ENCODE measurements at places on chromosomes 13 and 19.

GRCh38 chr13:110525328-110526319, 35.9 kb downstream of the RAB20 start:
- peak; percentile 43 for DNase-seq

- DNase-seq, result peak; percentile 66
Observed at GRCh38 chr19:1279782-1280341, 4.5 kb downstream of the FAM174C start.

DNA sequence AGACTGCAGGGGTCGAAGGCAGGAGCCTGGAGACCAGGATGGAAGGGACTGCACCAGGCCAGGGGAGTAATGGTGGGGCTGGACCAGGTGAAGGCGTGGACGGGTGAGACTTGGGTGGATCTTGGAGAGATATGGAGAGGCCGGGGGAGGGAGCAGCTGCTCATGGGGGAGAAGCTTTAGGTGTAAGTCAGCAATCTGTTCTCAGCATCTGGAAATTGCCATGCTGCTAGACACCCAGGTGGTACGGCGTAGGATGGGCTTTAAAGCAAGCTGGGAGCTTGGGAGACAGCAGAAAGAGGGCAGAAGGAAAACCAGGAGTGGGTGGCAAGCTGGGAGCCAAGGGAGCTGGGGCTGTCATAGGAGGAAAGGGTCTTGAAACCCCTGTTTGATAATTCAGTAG, 3.0 kb downstream of the CERS4 start:
- no peak for DNase-seq

DNA sequence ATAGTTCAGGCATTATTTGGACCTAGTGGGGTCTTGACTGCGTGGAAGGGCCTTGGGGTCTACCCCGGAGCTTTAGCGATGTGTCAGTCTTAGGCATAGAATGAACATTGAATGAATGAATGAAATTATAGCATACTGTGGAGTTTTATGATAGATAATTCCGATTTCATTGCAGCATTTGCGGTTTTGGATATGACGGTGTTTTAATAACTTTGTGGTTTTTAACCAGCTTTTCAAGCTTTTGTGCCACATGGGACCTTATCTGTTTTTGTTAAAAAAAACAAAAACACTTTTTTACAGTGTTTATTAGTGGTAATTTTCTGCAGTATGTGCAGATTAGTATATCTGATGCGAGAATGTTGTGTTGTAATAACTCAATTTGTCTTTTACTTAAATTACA, 696 bp downstream of the NUP58 start:
- no peak for DNase-seq

- DNase-seq, result no peak
Observed at GRCh38 chr13:93716623-93717022, 490.0 kb downstream of the GPC6 start.

GRCh38 chr13:95154413-95154886, 146.8 kb downstream of the ABCC4 start:
- DNase-seq, result no peak

- no peak for DNase-seq
Observed at GRCh38 chr19:38892841-38893240, 6.6 kb downstream of the SIRT2 start.

- no peak for DNase-seq
Observed at GRCh38 chr13:40261336-40261735, 405.1 kb downstream of the FOXO1 start.

DNA sequence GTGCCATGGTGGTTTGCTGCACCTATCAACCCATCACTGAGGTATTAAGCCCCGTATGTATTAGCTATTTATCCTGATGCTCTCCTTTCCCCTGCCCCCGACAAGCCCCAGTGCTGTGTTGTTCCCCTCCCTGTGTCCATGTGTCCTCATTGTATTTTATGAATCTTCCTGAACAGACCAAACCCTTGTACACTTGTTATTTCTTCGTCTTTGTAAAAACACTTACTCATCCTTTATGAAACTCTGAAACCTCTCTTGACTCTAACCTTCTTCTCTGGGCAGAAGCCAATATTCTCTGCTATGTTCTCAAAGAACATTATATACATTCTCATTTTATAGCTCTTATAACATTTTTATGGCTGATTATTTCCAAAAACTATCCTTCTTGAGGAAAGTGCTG, 746.9 kb downstream of the EFNB2 start:
- no peak for DNase-seq

DNA sequence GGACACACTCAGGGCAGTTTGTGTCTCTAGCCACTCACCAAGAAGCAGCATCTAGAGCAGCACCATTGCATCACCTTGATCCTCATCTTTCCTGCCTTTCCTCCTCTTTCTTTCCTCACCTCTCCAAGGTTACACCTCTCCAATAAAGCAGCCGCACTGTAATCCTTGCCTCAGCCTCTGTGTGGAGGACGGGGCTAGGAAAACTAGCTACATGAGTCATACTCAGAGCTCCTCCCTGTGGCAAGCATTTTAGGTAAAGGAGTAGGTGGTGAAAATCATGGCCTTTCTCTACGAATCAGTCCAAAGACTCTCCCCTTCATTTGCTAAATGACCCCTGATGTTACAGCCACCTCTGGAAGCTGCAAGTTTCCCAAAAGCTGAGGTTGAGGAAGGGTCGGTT, 108.9 kb downstream of the DNAJC15 start:
- DNase-seq, result peak; percentile 62

- no peak for DNase-seq
Observed at GRCh38 chr19:2548966-2549365, 73.0 kb downstream of the GADD45B start.

GRCh38 chr19:6837525-6837924, 49.9 kb upstream of the ADGRE1 start:
- no peak for DNase-seq

DNA sequence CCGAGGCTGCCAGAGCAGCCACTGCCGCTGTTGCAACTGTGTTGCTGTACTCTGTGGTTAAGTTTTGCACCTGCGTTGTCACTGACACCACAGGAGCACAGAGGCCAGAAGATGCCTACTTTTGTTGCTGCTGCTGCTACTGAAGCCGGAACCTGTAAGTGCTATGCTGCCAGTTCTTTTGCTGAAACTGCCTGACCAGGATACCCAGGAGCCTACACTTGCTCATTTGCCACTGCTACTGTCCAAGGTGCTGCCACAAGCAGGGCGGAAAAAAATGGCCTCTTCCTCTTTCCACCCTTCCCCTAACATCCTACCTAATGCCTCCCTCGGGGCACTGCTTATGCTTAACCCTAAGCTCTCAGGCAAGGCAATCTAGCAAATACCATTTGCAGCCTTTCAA, 29.0 kb upstream of the NBEA start:
- no peak for DNase-seq
